NCI-H1105 (cell line): ENCODE measurements at places on chromosomes 1 and 21.

DNA sequence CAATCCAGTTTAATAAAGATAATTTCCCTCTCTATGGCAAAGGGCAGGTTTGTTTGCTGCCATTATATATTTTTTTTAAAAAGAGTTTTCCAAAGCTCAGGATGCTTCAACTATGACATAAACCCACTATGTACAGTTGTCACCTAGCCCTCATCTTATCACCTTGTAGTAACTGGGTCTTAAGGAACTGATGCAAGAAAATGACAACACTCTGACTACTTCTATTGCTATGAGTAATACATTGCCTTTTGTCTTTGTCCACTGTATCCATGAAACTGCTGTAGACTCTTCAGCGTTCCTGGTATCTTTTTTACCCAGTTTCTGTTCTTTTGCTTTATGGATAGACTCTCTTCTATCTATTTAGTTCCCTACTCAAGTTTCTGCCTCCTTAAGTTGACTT is 586.5 kb downstream of the NEGR1 start:
- no peak for DNase-seq

- DNase-seq = no peak
These were observed 4.3 kb downstream of the GAS5 start for GRCh38 chr1:173863224-173864161.

GRCh38 chr21:26961698-26962097 is 5.2 kb downstream of the ADAMTS5 start:
- no peak for DNase-seq

DNA sequence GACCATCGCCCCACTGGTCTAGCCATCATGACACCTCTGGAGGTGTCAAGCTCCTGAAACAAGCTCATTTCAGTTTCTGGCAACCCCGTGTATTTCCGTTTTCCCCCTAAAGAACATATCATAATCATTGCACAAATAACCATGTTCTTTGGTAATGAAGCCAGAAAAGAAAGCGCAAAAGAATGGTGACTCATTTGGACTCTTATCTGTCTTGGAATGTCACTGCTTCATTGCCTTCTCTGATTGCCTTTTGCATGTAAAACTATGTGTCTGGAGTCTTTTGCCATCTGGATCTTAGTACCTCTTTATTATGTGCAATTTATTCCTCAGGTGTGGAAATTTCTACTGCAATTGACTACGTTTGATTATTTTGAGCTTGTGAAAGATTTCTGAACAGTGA is 110.5 kb downstream of the COLGALT2 start:
- DNase-seq = no peak

- no peak for DNase-seq
These were observed 61.8 kb downstream of the S1PR1 start for GRCh38 chr1:101298663-101299062.
